ENCODE measurements at places on chromosomes 11 and 22.

DNA sequence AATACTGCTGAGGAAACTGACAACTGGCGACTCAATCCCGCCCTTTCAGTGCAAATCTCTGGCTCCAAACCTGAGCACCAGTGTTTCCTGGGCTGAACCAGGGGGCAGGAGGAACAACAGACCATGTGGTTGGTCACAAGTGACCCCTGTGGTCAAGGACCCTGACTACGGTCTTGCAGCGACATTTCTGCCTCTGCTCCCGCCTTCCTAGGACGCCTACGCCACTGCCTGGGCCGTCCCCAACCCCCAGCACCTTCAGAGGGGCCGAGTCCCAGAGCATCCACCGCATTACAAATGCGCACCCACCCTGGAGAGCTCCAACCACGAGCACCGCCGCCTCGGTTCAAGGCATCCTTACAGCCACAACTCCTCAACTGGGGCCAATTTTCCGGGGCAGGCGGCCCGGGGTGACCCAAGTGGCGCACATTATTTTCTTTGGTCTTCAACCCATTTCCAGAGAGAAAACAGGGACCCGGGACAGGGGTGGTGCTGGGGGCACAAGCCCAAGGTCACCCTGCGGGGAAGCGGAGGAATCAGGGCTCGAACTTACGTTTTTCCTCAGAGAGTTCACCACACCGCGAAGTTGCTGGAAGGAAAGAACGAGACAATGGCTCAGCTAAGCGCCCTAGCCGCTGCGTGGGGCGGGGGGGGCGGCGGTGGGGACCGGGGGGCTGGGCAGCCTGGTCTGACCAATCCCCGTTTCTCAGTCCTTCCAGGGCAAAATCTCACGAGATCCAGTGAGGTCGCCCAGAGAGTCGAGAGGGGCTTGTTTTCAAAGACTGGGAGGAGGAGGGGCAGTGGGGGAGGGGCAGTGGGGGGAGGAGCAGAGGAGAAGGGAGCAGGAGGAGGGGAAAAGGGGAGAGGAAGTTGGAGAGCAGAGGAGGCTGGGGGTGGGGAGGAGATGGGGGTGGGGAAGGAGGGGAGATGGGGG lies 1.8 kb downstream of the PRAME start:
- DNase-seq = no peak

DNA sequence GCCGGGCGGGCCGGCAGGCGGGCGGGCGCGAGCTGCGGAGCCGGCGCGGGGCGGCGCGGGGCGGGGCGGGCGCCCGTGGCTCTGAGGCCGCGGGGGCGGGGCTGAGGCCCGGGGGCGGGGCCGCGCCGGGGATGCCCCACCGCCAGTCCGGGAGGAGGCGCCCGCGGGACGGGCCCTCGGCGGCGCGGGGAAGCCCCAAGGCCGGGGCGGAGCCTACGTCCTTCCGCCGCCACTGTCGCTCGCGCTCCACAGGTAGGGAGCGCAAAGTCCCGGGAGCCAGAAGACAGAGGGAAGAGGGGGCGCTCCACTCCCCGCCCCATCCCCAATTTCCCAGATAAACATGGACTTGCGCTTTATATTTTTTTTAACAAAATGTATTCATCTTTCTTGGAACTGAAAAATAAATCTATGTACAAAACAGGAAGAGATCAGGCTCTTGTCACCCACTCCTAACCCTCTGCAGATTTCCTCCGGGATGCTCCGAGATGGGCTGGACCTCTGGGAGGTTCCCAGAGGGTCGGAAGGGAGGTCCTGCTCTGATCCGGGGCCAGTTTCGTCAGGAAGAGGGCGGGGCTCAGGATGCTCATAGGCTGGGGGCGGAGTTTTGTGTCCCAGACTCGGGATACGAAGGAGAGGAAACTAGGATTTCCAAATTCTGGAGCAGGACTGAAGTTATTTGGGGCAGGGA lies at the start of gene MAP4K2:
Gene MAP4K2, minus strand, starts transcription at position 57 of the 688 bp plus-strand sequence. CDS start 65 bp downstream, outside the sequence.
- DNase-seq = peak; percentile 83

- DNase-seq = no peak
Measured at GRCh38 chr22:44461614-44462013, 36.4 kb downstream of the RTL6 start.

DNA sequence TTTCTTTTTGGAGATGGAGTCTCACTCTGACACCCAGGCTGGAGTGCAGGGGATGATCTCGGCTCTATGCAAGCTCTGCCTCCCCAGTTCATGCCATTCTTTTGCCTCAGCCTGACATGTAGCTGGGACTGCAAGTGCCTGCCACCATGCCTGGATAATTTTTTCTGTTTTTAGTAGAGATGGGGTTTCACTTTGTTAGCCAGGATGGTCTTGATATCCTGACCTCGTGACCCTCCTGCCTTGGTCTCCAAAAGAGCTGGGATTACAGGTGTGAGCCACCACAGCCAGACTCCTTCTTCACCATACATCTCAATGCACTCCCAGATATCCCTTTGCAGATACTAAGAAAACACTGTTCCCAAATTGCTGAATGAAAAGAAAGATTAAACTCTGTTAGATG lies 224.3 kb downstream of the OR4A5 start:
- DNase-seq = no peak

GRCh38 chr11:13317293-13318080 lies 39.9 kb downstream of the BMAL1 start:
- no peak for DNase-seq

GRCh38 chr11:35235936-35236666 lies 97.1 kb downstream of the CD44 start:
- DNase-seq = peak; percentile 45

DNA sequence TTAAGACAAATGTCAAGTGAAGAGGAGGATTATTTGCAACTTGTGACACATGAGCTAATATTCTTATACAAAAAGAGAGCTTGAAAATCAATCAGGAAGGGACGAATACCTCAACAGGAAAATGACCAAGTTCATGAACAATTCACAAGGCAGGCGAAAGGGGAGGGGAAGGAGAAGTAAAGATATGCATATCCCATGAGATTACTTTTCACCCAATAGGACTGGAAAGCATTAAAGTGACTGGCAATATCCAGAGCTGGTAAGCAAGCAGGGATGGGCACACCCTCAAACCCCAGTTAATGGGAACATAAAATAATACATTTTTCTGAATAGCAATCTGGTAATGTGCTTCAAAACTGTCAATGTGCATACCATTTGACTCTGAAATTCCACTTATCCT lies 129.5 kb downstream of the SLC1A2 start:
- peak; percentile 6 for DNase-seq
